ENCODE measurements at places on chromosomes 3 and 15. TPM values are rescaled to one million over a fixed set of nuclear protein-coding genes. Genes with fewer than 3 reads are reported as not detected.

GRCh38 chr15:78850941-78851755 is 21.5 kb upstream of the MORF4L1 start:
- DNase-seq, result no peak

DNA sequence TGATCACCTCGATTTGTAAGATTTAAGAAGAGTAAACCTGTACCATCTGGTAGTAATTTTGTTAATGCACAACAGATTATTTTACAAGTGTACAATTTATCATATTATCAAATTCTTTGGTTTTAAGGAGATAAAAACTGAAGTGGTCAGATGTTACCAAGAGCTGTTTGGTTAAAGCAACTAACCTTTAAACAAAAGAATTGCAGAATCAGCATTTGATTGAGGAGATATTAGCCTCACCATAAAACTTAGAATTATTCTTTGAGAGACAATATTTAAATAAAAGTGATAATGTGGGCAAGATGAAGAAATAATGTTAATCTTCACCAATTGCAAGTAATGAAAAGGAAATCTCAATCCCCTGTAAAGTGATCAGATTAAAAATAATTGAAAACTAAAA is 1034.9 kb downstream of the ROBO1 start:
- DNase-seq, result no peak

DNA sequence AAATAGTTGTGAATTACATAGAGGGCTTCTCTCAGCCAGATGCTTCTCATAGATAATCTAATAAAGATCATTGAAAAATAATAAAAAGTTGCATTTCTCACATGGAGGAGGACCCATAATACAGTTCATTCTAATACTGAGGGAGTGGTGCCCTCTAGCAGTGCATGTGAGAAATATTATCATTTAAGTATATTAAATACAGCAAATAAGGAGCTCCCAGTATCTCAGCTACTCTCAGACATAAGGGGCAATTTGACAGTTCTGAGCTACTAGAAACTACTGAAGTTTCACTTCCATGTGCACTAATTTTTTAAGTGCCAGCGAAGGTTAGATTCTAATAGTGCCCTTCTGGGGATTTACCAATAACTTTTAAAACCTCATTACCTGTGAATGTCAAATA is 188.3 kb downstream of the IL5RA start:
- peak; percentile 62 for DNase-seq

- no peak for DNase-seq
Measured at GRCh38 chr3:162168715-162169114, 672.1 kb downstream of the OTOL1 start.

GRCh38 chr3:152272771-152273242 is 4.1 kb downstream of the MBNL1 start:
- DNase-seq, result no peak

DNA sequence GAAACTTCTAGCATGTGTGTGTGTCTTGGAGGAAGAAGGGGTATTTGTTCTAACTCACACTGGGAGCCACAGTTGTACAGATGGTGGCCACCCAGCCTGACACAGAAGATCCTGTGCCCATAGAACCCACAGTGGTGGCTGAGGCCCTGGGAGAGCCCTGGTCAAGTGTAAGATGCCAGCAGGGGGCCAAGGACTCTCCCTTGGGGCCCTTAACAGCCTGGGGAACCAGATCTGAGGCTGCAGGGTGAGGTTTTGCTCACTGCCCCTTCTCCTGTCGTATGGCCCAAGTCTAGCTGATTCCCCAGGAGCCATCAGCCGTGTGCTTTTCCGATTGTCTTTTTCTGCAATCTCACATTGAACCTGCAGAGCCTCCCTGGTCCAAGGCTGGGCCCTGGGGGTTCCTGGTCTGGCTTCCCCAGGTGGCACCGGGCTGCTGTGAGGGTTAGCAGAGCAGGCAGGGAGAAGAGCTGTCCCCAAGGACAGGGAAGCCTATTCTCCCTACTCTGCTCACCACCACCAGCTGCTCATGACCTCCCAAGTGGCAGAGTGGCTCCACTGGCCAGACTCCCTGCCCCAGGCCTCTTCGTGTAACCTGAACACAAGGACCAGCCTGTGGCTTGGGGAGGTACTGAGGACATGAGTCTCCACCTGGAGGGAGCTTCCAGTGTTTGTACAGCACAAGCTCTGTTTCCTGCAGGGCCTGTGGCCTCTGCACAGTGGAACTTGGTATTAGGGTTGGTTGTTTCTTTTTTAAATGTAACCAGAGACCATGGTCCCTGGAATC is 51.9 kb downstream of the CA12 start:
- no peak for DNase-seq

DNA sequence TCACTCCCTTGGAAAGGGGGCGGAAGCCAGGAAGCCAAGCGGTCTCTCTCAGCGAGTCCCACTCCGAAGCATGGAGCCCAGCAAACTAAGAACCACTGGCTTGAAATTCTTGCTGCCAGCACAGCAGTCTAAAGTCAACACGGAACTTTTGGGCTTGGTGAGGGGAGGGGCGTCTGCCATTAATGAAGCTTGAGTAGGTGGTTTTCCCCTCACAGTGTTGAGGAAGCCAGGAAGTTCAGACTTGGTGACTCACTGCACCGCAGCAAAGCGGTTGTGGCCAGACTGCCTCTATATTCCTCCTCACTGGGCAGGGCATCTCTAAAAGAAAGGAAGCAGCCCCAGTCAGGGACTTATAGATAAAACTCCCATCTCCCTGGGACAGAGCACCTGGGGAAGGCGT is 665.4 kb upstream of the CBLB start:
- no peak for DNase-seq

The GCSAM gene
- total RNA-seq, result 0.41 TPM

DNA sequence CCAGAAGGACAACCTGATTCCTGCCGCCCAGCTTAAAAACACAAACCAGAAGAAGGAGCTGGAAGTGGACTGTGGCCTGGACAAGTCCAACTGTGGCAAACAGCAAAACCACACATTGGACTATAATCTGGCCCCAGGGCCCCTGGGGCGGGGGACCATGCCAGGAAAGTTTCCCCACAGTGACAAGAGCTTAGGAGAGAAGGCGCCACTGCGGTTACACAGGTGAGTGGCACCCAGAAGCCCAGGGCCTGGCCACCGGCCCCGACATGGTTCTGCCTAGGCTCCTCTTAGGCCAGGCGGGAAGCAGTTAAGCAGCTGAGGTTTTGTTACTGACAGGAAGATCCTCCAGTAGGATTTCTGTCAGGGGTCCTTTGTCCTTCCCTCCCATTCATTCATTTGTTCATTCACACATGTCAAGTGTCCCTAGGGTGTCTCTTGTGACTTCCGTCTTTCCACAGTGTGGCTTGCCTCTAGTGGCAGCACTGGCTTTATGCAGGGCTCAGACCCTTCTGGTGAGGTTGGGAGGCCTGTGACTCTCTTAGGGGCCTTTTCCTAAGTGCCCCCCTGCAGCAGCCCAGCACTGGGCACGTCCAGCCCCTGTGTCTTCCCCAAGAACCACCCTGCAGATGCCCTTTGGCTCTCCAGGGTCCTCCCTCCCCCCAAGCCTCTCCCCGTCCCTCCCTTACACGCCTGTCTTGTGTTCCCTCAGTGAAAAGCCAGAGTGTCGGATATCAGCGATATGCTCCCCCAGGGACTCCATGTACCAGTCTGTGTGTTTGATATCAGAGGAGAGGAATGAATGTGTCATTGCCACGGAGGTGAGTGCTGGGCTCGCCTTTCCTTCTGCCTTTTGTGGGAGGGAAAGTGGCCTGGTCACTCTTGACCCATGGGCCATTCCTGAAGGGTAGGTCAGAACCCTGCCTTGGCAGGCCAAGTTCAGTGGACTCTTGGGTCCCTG is 7.8 kb downstream of the DLL4 start:
- no peak for DNase-seq

DNA sequence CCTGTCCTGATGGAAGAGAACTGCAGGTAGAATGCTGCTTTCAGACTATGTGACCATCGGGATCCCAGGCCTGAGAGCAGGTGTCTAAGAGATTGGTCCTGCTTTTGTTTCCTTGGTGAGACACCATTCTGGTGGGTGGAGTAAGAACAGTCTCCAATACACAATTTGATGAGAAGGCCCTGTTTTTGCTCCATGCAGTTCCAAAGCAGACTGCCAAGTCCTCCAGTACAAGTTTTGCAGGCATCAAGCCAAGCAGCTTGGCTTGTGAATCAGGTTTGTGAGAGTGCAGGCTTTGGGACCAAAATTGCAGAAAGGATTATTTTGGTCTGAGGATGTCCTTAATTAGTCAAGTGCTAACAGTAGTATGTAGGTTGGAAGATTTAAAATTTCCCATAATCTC is 381.6 kb downstream of the FOXP1 start:
- peak; percentile 93 for DNase-seq

The PLD1 gene
- 60.6 TPM for total RNA-seq

- no peak for DNase-seq
Measured at GRCh38 chr3:31106204-31106603, 211.7 kb upstream of the GADL1 start.

DNA sequence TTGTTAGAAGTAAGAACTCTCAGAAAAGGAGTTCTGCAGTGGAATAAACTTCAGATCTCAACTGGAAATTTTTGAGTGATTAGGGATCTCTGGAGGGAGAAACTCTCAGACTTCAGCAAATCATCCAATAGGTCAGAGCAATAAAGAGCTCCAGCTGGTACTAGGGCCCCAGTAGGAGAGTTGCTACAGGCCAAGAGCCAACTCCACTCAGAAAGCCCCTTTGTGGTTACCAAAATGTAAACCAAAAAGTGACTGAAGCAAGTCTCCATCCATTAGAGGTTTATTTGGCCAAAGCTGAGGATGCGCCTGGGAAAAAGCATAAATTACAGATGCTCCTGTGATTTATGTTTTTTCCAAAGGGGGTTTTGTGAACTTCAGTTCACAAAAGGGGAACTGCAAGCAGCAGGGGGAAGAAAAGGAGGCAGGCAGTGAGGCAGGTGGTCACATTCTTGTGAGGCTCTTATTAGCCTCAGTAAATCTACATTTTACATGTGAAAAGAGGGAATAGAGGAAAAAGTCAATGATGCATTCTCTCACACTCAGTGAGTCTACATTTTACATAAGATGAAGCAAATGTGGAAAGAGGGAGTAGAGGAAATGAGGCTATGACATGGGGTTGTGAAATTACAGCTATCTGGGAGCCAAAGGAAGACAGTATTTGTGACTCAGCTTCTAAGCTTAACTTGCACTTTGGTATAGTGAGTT is 92.4 kb upstream of the DAZL start:
- peak; percentile 3 for DNase-seq

DNA sequence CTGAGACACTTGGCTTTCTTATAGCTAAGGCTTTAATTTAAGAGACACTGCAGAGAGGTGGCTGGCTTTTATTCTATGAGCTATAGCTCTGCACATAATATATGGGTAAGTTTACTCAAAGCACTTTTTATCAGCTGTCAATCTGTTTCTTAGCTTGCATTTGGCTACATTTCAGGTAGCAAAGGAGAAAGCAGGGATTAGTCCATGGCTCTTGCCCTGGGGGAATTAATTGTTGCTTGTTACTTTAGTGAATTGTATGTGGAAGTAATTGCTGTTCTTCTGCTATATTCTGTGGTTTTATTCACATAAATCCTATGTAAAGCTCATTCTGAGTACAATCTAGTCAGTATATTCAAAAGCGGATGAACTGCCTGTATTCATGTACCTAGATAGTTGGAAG is 14.4 kb upstream of the CCDC39 start:
- DNase-seq, result no peak

GRCh38 chr3:13012221-13012691 is 61.0 kb downstream of the IQSEC1 start:
- peak; percentile 64 for DNase-seq

The SLC27A2 gene
- total RNA-seq, result 0.31 TPM

DNA sequence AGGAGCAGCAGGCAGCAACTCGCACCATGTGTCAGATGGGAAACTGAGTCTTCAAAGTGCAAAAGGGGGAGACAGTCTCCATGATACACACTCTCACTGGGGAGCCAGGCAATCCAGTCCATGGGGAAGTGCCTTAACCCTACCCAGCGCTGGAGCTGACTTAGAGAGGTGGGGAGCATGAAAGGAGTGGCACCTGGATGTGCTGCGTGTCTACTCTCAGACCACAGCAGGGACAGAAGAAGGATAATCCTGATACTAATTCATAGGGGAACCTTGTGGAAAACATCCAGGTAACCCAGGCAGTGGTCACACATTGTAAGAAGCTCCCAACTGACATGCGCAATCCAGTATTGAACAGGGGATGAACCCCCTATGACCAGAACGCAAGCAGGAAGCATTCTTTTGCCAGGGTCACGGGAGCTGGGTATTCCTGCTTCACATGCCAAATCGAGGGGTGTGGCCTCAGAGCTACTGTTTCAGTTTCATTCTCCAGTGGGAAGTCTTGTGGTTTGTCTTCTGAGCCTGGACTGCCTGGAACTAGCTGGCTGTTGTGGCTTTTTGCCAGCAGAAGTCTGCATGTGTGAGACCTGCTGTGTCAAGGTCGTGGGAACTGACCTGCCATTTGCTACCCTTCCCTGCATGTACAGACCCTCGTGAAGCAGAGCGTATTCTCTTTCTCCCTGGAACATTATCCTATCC is 367.6 kb upstream of the NDN start:
- DNase-seq, result peak; percentile 35

GRCh38 chr3:58779934-58780333 is 113.4 kb upstream of the FAM3D start:
- DNase-seq, result no peak

The ALG1L2 gene
- not detected for total RNA-seq

DNA sequence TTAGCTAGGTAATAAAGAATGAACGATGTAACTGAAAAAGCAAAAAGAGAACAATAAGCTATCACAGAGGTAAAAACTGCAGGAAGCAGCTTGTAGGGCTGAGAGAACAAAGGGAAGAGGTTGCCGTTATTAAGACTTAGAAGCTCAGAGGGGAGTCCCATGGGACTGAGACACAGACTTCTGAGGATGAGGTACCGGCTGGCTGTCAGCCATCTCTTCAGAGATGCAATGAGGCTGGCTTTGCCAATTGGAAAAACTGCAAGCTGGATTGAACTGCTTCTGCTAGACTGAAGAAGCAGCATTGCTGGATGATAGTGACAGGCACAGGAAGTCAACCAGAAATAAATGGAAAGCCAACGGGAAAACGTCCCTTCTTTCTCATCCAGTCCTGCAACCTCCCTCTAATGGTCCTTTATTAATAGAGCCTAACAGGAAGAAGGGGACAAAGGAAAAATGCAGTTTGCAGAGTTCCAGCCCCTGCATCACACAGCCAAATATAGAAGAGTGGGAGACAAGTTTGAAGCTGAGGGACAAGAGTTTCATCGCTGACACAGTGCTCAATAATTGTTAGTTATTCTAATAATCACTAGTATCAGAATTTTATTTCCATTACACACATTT is 21.1 kb upstream of the KLHL6 start:
- DNase-seq, result peak; percentile 57

DNA sequence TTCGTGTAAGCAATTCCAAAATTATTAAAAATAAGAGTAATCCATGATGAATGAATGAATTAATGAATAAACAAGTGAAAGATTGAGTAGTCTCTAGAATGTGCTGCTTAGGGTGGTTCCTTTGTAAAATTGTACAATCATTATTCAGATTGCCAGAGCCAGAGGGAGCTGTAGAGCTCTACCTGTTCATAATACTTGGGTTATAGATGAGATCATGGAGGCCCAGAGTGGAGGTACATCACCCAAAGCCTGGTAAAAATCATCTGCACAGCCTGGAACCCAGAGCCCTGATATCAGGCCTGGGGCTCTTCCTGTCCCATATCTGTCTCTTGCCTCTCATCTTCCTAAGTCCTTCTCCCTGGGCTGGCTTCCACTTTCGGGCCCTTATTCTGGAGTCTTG is 297.2 kb downstream of the RPLP1 start:
- no peak for DNase-seq

- DNase-seq, result no peak
Measured at GRCh38 chr3:98402507-98402906, 12.0 kb downstream of the OR5K3 start.

- DNase-seq, result no peak
Measured at GRCh38 chr3:195129644-195130492, 141.1 kb downstream of the XXYLT1 start.

- DNase-seq, result no peak
Measured at GRCh38 chr15:82873000-82873680, 63.7 kb downstream of the WHAMM start.
